ENCODE measurements at places on chromosomes 6 and 20.

- H3K27ac ChIP-seq = peak overlapping the region; percentile 93
- H3K36me3 ChIP-seq = no peaks in the 10 kb centered on the region
- H3K4me3 ChIP-seq = peak overlapping the region; percentile 92
Observed at GRCh38 chr20:62924442-62925075, 1.7 kb downstream of the DIDO1 start.

DNA sequence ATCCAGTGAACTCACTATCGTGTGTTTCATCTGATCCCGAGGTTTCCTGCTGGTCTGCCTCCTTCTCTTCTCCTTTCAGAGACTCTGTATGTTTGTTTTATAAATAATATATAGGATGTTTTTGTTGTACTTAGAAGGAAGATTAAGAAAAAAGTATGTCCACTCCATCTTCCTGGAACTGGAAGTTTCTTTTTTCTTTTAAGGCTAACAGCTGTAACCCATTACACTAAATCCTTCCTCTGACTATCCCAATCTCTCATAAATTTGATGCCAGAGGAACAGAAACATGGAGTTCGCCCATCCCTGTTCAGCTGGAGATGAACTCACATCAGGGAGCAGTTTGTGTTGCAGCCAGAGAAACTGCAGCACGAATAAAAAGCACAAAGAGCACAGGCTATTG, 20.7 kb downstream of the RIPK1 start:
- H3K4me1 ChIP-seq = no peaks in the 10 kb centered on the region
- peaks cover 34% of the 10 kb centered on the region for H3K36me3 ChIP-seq
- no peak overlapping the region for H3K4me3 ChIP-seq
- no peak for DNase-seq

- no peak for DNase-seq
- no peak overlapping the region for H3K27ac ChIP-seq
- no peaks in the 10 kb centered on the region for H3K27me3 ChIP-seq
- peaks cover 5% of the 10 kb centered on the region for H3K4me1 ChIP-seq
Observed at GRCh38 chr20:58696411-58696961, 3.9 kb downstream of the NPEPL1 start.

GRCh38 chr20:36298061-36298460, 8.1 kb upstream of the DLGAP4 start:
- H3K27ac ChIP-seq = no peak overlapping the region
- no peak for DNase-seq
- no peak overlapping the region for H3K4me3 ChIP-seq
- no peaks in the 10 kb centered on the region for H3K36me3 ChIP-seq
- no peaks in the 10 kb centered on the region for H3K4me1 ChIP-seq

- no peaks in the 10 kb centered on the region for H3K36me3 ChIP-seq
- no peak overlapping the region for H3K4me3 ChIP-seq
- H3K4me1 ChIP-seq = peaks cover 23% of the 10 kb centered on the region
- DNase-seq = no peak
Observed at GRCh38 chr20:53874104-53874503, 196.3 kb downstream of the BCAS1 start.

- no peaks in the 10 kb centered on the region for H3K4me1 ChIP-seq
- peaks cover 10% of the 10 kb centered on the region for H3K27me3 ChIP-seq
- H3K36me3 ChIP-seq = peaks cover 3% of the 10 kb centered on the region
Observed at GRCh38 chr20:1283522-1284510, 17.7 kb downstream of the SNPH start.

GRCh38 chr20:57190536-57191264, 75.7 kb downstream of the BMP7 start:
- DNase-seq = no peak
- H3K36me3 ChIP-seq = no peaks in the 10 kb centered on the region
- H3K27ac ChIP-seq = no peak overlapping the region
- H3K4me1 ChIP-seq = peaks cover 3% of the 10 kb centered on the region

- H3K27ac ChIP-seq = no peak overlapping the region
- H3K4me3 ChIP-seq = no peak overlapping the region
- H3K27me3 ChIP-seq = no peaks in the 10 kb centered on the region
- no peak for DNase-seq
Observed at GRCh38 chr20:12434672-12435071, 517.0 kb downstream of the BTBD3 start.

GRCh38 chr6:41406728-41407489, 71.5 kb downstream of the NCR2 start:
- no peak overlapping the region for H3K27ac ChIP-seq
- H3K27me3 ChIP-seq = peaks cover 9% of the 10 kb centered on the region
- no peak for DNase-seq
- H3K4me1 ChIP-seq = no peaks in the 10 kb centered on the region
- no peaks in the 10 kb centered on the region for H3K36me3 ChIP-seq
- no peak overlapping the region for H3K4me3 ChIP-seq

GRCh38 chr20:63222541-63222940, 6.6 kb upstream of the YTHDF1 start:
- H3K4me1 ChIP-seq = peaks cover 2% of the 10 kb centered on the region
- no peak overlapping the region for H3K4me3 ChIP-seq

DNA sequence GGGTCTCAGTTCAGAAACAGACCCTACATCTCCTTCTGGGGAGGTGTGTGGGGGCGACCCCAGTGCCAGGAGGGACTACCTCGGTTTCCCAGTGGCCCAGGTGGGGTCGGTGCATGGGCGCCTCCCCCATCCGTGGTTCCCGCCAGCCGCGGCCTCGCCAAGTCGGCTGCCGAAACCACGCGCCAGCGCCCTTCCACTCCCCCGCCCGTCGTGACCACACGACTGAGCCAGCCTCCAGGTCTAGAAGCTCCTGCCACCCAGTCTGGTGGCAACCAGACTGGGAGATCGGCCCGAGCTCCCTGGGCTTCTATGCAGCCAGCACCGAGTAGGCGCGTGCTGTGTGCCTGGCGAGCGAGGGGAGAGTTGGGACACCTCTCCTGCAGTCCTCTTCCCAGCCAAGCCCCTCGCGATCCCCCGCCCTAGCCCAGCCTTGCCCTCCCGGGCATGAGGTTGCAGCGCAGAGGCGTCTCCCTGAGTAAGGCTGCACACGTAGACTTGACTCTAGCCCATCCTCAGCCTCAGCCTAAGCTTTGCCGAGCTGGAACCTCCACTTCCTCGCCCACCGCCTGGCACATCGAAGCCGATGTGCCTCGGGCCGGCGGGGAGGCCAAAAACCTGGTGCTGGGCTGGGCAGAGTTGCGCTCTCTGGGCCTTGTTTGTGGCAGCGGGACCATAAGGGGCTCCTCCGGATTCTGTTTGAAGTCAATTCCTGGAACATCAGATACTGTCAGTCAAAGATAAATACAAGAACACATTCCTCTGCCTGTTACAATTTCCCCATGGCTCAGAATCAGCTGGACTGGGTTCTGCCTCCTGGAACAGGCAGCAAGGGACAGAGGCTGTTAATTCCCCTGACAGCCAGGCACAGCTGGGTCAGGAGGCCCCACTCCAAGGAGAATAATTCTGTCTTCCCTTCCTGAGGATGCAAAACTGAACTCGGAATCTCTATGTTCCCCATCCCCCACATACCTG, 1.5 kb upstream of the CPNE5 start:
- peaks cover 19% of the 10 kb centered on the region for H3K27me3 ChIP-seq
- no peak for DNase-seq
- no peak overlapping the region for H3K27ac ChIP-seq
- peak overlapping the region; percentile 76 for H3K4me3 ChIP-seq

DNA sequence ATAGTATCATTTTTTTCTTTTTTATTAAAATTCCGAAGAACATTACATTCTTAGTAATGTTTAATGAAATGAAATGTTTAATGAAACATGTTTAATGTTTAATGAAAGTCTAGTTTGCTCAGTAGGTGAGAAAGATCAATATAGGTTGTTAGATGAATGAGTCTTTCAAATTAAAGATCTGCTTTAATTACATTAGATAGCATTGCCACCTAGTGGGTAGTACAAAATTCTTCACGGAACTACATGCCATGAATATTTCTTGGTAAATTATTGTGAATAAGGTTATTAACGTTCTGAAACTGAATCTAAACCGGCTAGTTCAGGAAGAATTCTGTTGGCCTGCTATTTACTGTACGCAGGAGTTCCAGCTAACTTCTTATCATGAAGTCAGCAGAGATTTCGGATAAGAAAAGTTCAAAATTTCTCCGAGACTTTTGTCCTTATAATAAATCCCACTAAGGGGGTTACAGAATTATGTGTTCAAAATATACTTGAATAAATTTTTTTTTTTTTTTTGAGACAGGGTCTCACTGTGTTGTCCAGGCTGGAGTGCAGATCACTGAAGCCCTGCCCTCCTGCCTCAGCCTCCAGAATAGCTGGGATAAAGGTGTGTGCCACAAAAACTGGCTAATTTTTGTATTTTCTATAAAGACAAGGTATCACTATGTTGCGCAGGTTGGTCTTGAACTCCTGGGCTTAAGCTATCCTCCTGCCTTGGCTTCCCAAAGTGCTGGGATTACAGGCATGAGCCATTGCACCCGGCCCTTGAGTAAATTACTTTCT, 7.9 kb upstream of the GMNN start:
- H3K4me3 ChIP-seq = no peak overlapping the region
- H3K36me3 ChIP-seq = no peaks in the 10 kb centered on the region
- DNase-seq = no peak
- no peak overlapping the region for H3K27ac ChIP-seq

DNA sequence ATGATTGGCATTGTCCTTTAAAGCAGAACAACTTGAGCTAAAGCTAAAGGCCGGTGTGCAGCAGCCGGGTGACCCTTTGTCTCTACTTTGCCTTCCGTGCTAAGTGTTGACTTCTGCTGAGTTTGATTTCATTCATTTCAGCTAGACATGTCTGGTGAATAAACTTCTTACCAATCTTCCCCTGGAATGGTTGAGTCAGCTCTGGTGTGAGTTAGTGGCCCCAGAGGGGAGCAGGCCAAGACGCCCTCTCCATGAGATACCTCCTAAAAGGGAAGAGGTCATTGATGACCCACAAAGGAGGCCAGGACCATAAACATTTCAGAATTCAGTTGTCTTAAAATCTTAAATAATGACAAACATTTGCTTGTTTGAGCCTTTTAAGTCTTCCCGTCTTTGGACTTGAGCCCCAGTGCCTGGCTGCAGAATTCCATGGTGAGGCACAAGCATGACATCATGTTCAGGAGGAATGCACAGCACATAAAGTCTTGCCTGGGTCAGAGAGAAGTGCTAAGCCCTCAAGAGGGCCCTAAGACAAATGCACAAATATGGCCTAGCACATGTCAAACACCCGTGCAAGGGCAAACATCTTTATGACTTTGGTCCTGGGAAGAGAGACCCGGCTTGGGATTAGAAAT, 96.3 kb upstream of the NEDD9 start:
- H3K36me3 ChIP-seq = peaks cover 25% of the 10 kb centered on the region
- no peak overlapping the region for H3K4me3 ChIP-seq
- H3K4me1 ChIP-seq = peaks cover 52% of the 10 kb centered on the region
- no peak for DNase-seq
- H3K27ac ChIP-seq = peak overlapping the region; percentile 53

DNA sequence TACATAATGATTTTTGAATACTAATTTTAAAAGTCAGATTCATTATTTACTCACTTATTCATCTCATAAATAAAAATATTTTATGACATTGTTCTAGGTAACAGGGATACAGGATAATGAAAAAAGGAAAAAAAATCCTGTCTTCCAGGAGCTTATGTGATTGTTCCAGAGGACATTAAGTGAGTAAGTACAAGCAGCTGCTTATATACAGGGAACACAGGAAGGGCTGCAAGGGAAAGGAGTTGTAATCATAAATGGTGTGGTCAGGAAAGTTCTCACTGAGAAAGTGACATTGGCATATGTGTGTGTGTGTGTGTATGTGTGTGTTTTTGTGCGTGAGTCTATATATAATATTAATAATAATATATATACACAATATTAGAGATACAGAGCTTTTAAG, 121.8 kb downstream of the HAO1 start:
- no peaks in the 10 kb centered on the region for H3K4me1 ChIP-seq
- H3K36me3 ChIP-seq = no peaks in the 10 kb centered on the region
- no peak for DNase-seq
- no peaks in the 10 kb centered on the region for H3K27me3 ChIP-seq
- H3K4me3 ChIP-seq = no peak overlapping the region

- no peaks in the 10 kb centered on the region for H3K36me3 ChIP-seq
- H3K27me3 ChIP-seq = peaks cover 2% of the 10 kb centered on the region
- no peak overlapping the region for H3K27ac ChIP-seq
- peaks cover 5% of the 10 kb centered on the region for H3K4me1 ChIP-seq
- DNase-seq = no peak
- H3K4me3 ChIP-seq = no peak overlapping the region
Observed at GRCh38 chr6:44621846-44622245, 234.3 kb downstream of the CDC5L start.

GRCh38 chr20:40922865-40923264, 105.8 kb upstream of the TOP1 start:
- no peaks in the 10 kb centered on the region for H3K27me3 ChIP-seq
- peaks cover 8% of the 10 kb centered on the region for H3K4me1 ChIP-seq
- no peak for DNase-seq
- H3K36me3 ChIP-seq = no peaks in the 10 kb centered on the region

DNA sequence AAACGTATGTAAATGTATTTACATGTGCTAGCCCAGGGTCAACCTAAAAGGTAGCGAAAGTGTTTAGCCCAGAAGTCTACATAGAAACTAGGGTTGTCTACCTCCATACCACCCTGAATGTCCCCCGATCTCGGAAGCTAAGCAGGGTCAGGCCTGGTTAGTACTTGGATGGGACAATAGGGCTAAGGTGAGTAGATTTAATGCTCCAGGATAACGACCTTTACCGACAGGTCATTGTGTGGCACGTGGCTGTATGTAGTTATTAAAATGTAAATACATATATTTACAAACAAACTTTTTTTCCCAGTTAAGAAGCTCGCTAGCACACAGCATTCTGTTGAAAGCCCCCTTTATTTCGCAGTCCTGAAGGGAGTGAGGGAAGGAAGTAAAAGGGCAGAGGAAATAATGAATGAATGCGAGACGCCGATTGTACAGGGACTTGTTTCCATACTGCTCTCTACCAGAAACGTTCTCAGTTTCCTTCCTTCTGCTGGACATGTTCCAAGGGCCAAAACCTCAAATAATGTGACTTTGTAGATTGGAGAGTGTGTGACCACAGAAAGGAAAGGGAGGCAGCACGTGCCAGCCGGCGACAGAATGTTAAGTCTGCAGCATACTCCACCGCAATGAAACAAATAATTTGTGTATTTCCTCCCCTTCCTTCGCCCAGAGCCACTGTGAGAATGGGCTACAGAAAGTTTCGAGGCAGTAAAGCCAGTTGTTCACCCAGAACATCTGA, 612 bp downstream of the ADAT2 start:
- peaks cover 8% of the 10 kb centered on the region for H3K36me3 ChIP-seq
- peak; percentile 59 for DNase-seq
- H3K27me3 ChIP-seq = no peaks in the 10 kb centered on the region
- peak overlapping the region; percentile 94 for H3K4me3 ChIP-seq
- H3K4me1 ChIP-seq = peaks cover 21% of the 10 kb centered on the region
- peak overlapping the region; percentile 94 for H3K27ac ChIP-seq
